GM23338 (cell line): ENCODE measurements at places on chromosomes 12 and 14. TPM values are rescaled to one million over a fixed set of nuclear protein-coding genes. Genes with fewer than 3 reads are reported as not detected.

Gene KCNA1
- polyA plus RNA-seq, result 0.10 and 0.38 TPM in 2 replicates

Gene TMEM19
- 6.5 and 7.9 TPM in 2 replicates for polyA plus RNA-seq

Gene TIMM9
- polyA plus RNA-seq, result 124 and 146 TPM in 2 replicates

Gene CHGA
- 18.9 and 19.6 TPM in 2 replicates for polyA plus RNA-seq

Gene LRP1
- 26.6 and 29.9 TPM in 2 replicates for polyA plus RNA-seq

Gene PLEKHG3
- 23.0 and 30.8 TPM in 2 replicates for polyA plus RNA-seq

Gene KRT73
- polyA plus RNA-seq, result not detected in 2 replicates

Gene COX8C
- 0.73 TPM in 1 of 2 replicates, not detected in the other for polyA plus RNA-seq

Gene PLEKHG7
- polyA plus RNA-seq, result not detected in 2 replicates

Gene PTPRQ
- polyA plus RNA-seq, result not detected in 2 replicates

Gene ACOT6
- 0.24 and 0.44 TPM in 2 replicates for polyA plus RNA-seq

Gene LRFN5
- 1.5 and 1.9 TPM in 2 replicates for polyA plus RNA-seq

Gene PCED1B
- 4.6 and 6.6 TPM in 2 replicates for polyA plus RNA-seq

Gene NTF3
- 1.2 and 1.5 TPM in 2 replicates for polyA plus RNA-seq

Gene RASSF9
- polyA plus RNA-seq, result 0.17 and 0.31 TPM in 2 replicates

Gene LRP6
- 26.8 and 29.1 TPM in 2 replicates for polyA plus RNA-seq
